ENCODE measurements at places on chromosomes 7 and 10.
A peak's percentile ranks its signal among the peaks of the same experiment; 100 is the strongest.

DNA sequence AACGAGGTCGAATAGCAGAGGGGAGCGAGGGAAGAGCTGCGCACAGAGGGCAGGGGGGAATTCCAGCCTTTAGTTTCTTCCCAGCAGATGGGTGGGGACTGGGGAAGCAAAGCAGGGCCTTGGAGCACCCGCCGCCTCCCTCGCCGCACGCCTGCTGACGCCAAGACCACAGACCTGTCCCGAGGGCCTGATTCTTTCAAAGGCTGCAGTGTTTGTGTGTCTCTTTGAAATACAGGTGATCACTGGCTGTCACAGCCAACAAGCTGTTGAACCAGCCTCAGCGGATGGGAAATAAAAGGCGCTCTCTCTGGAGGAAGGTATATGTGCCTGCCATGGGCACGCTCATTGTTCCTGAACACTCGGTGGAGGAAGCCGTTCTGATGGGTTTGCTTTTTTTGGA is 119.3 kb downstream of the FAM53B start:
- DNase-seq: no peak

- DNase-seq: no peak
Observed at GRCh38 chr10:79254333-79255006, 92.8 kb upstream of the PPIF start.

DNA sequence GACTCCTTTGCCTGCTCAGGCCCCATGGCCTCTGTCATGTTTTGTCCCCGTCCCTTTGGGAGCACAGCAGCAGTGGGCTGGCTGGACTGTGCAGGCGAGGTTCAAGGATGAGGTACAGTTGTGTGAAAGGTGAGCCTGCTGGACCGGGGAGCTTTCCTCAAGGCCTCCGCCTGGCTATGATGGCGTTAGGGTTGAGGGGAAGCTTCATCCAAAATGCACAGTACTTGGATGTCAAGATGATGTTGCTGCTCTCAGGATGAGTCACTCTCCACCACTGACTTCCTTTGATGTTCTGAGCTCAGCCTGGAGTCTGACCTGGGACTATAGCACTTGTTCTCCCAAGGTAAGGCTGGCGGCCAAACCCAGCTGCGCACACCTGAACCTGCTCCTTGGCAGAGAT is 152.7 kb upstream of the SHH start:
- no peak for DNase-seq

DNA sequence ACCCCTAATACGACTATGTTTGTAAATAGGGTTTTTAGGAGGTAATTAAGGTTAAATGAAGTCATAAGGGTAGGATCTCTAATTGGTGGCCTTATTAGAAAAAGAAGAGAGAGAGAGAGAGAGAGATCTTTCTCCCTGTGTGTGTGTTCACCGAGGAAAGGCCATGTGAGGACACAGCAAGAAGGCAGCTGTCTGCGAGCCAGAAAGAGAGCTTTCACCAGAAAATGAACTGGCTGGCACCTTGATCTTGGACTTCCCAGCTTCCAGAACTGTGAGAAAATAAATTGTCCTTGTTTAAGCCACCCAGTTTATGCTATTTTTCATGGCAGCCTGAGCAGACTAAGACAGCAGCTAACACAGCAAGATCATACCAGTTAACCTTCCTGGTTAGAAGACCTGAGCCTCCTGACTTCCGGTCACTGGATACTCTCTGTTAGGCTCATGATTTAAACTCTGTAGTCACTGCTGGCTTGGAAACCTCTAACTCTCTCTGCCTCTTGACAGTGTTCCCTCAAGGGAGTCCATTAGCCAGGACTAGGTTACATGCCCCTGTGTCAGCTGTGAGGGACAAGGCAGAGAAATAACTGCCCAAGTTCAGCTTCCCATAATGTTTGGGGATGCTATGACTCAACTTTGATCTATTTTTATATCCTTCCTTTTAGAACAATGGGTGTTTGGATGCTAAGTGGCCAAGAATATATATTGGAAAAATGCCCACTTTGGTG is 102.3 kb downstream of the DYNC1I1 start:
- no peak for DNase-seq

DNA sequence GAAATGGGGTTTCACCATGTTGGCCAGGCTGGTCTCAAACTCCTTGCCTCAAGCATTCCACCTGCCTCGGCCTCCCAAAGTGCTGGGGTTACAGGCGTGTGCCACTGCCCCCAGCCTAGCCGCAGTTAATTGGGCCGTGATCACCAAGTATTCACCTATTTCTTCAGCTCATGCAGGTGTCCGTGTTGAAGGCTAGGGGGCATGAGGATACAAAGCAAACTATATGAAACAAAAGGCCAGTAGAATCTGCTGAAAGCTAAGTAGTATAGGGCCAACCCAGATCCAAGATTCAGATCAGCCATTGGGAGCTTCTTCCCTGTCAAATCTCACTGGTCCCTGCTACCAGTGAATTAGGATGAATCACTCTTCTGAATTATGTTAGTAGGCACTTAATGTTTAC is 73.4 kb downstream of the LRRC4 start:
- DNase-seq: no peak

- no peak for DNase-seq
Observed at GRCh38 chr7:40876601-40877000, 741.8 kb downstream of the SUGCT start.

DNA sequence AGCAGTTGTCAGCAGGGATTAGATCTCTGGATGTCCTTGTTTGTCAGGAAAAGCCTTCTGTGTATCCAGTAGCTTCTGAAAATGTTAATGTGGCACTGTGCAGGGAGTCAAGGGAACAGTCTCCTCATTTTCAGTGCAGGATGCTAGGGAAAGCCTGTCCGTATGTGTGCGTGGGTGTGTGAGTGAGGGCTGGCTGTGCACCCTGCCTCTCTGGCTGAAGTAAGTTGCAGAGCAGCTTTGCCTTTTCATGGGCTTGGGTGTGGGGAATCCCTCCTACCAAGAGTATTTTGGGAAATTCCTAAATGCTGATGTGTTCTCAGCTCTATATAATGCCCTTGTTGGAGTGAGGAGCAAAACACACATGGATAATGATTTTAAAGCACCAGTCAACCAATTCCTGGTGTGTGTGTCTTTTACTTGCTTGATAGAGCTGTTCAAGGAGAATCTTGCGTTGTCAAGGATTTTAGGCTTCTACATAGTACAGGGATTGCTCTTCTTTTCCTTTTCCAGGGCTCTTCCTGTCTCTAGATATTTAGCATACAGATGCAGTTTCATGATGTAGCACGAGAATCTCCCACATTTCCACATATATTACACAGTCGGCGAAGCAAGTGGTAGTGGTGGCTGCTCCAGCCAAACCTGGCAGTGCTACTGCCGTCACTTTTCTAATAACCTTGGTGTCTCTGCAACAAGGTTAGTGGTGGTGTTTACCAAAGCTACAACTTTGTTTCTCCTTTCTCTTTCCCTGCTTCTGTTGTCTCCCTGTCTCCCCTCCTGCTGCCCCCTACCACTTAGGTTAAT is 92.8 kb downstream of the MCU start:
- DNase-seq: peak; percentile 50

DNA sequence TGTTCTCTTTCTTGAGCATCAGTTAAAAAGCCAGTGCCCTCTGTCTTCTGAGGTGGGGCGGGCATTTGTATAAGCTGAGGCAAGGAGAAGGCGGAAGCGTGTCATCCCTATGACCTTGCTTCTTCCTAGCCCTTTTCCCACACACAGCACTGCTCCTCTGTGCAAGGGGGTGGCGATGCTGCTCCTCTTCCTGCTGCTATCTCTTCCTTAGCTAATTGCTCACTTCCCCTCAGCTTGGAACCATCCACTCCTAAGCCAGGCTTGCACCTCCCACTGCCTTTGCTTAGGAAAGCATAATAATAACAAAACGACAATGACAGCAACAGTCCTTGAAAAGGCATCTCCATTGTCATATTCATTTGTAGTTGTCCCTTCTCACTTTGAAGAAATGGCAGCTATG is 366.9 kb downstream of the PHTF2 start:
- DNase-seq: no peak

DNA sequence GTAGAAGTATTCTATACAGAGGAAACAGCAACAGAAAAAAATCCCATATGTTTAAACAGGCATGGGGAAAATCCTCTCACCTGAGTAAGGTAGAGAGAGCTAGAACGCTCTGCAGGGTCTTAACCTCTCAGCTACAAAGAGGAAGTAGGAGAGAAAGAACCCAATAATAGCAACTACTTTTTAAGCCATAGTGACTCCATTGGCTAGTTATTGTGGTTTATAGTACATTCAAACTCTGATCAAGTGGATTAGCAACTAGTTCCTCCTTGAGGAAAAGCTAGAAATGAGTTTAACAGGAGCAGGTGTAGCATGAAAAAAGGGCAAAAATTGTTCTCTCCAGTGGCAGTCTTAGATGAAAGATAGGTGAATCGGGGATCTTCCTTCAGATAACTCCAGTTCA is 89.7 kb downstream of the HGF start:
- no peak for DNase-seq

DNA sequence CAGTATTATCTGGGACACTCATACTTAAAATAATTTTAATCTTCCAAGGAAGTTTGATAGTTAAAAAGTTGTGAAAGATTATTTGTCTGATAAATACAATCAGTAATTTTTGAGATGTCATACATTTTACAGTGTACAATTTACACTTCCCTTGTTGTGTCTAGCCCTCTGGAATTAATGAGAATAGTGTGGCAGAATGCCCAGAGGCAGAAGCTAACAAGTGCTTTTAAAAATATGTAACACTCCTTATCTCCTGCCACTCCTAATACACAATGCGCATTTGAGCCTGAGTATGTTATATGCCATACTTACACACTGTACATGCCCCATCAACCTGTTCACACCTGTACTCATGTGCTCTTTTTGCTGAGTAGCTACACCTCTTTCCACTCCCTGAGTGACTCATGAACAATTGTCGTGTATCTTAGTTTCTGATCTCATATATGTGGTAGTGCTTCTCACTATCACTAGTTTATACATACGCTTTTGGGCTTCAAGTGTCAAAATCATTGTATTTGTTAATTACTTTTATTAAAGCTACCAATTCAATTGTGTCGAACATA is 106.9 kb upstream of the GNAI1 start:
- no peak for DNase-seq

DNA sequence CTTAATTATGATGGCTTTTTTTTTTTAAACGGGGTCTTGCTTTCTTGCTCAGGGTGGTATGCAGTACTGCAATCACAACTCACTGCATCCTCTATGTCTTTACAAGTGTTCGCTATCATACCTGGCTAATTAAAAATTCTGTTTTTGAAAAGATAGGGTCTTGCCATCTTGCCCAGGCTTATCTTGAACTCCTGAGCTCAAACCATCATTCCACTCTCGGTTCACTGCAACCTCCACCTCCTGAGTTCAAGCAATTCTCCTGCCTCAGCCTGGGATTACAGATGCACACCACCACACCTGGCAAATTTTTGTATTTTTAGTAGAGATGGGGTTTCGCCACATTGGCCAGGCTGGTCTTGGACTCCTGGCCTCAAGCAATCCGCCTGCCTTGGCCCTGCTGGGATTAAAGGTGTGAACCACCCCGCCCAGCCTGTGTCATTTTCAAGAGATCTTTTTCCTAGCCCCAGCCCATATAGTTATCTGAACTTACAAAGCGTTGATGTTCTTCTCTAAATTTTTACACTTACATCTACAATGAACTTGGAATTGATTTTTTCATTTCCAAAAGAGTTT is 6.0 kb downstream of the HNRNPF start:
- no peak for DNase-seq

DNA sequence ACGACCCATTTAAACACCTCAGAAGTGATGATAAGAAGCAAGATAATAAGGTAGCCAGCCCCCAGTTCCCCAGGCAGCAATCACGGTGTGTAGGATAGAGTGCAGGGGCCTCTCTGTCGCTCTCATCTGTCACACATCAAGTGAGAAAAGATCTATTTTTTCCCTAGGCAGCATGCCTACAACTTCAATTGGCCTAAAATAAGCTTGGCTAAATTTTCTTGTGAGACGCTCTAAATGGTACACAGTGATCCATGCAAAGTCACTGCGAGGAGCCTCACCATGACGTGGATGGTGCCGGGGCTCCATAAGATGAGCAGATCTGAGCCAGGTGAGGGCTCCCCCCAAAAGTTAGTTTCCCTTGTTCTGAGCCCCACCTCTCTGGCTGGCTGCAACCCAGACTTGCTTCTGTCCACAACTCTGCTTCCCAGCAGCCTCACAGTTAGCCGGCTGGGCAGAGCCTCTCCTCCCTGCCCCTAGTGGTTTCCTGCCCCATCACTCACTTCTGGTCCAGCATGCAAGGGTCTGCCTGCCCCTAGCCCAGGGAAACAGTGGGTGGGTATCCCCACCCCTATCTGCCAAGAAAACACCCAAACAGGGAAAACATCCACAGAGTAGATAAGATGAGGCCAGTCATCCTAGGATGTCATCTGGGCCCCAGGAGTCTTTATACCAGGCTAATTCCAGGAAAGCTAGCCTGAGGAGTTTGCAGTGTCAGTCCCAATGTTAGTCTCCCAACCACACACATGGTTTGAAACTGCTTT is 342.1 kb downstream of the GRID1 start:
- DNase-seq: no peak

DNA sequence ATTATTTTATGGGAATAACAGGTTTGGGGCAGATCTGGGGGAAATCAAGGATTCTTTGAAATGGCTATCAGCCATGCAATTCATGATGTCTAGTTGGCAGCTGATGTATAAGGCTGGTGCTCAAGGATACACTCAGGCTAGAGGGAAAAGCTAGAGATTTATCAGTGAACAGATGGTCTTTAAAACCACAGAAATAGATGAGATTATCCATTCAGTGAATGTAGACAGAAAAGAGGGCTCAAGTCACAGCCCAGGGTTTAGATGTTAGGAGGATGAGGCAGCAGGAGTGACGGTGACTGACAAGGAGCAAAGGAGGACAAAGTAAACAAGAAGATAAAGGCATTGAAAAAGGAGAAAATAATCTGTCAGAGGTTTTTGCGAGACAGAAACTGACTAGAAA is 238.7 kb downstream of the CDK14 start:
- no peak for DNase-seq

GRCh38 chr10:104031631-104032030 is 54.0 kb downstream of the COL17A1 start:
- no peak for DNase-seq

- DNase-seq: no peak
Observed at GRCh38 chr10:35212856-35213255, 86.2 kb downstream of the CREM start.

DNA sequence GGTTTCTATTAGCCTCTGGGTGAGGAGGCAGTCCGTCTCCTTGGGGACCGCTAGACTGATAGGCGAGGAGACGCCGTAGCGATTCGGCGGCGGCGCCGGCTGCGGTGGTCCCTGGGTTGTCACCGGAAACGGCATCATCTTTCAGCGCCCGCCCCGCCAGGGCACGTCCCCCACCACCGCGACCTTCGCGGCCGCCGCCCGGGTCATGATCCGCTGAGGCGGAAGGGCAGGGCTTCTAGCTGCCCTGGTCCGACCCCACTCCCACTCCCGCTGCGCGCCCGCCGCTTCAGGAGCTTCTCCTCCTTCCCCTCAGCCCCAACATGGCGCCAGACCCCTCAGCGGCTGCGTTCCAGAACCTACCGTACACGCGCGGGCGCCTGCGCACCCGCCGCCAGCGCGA is at the start of gene PAPOLB:
Gene PAPOLB (minus strand): TSS at position 358 of the 400 bp plus-strand sequence. CDS start 220 bp downstream, at position 138.
- no peak for DNase-seq

- no peak for DNase-seq
Observed at GRCh38 chr7:73817121-73817520, 13.7 kb upstream of the CLDN4 start.

GRCh38 chr10:123864923-123865322 is 26.7 kb downstream of the CPXM2 start:
- no peak for DNase-seq

- no peak for DNase-seq
Observed at GRCh38 chr10:72098836-72099599, 10.7 kb upstream of the SPOCK2 start.

Measured in endothelial cell (in vitro differentiated cells).